Left lung (tissue), 14 donors: ENCODE measurements at places on chromosomes 5 and 9. TPM values are rescaled to one million over a fixed set of nuclear protein-coding genes. Genes with fewer than 3 reads are reported as not detected.

- peaks cover 36% of the 10 kb centered on the region for H3K4me1 ChIP-seq
- no peaks in the 10 kb centered on the region for H3K36me3 ChIP-seq
- DNase-seq, result no peak
- no peaks in the 10 kb centered on the region for H3K27me3 ChIP-seq
- H3K4me3 ChIP-seq, result no peak overlapping the region
- no peak overlapping the region for H3K27ac ChIP-seq
Observed at GRCh38 chr5:172648755-172649154, 7.7 kb downstream of the NEURL1B start.

- peaks cover 89% of the 10 kb centered on the region for H3K36me3 ChIP-seq
- no peak overlapping the region for H3K4me3 ChIP-seq
- DNase-seq, result no peak
- no peaks in the 10 kb centered on the region for H3K27me3 ChIP-seq
- H3K27ac ChIP-seq, result no peak overlapping the region
Observed at GRCh38 chr5:140671472-140672125, 1.8 kb downstream of the DND1 start.

DNA sequence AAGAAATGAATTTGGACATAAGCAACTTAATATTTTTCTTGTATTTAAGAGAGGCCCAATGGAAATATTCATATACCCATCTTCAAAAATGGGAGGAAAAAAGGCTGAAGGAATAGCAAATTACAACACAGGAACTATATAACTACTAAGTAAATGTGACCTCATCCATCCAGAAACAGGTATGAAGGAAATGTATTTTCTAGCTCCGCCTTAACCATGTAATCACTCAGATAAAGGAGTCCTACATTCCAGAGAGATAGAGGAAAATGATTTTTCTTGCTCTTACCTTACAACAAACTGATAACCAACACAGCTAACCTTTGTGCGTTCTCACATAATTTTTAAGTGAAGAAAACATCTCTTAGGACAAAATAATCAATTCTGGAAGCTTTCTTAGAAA lies 96.5 kb downstream of the NR6A1 start:
- peaks cover 6% of the 10 kb centered on the region for H3K4me1 ChIP-seq
- H3K36me3 ChIP-seq, result no peaks in the 10 kb centered on the region
- H3K27me3 ChIP-seq, result no peaks in the 10 kb centered on the region
- H3K27ac ChIP-seq, result no peak overlapping the region
- no peak for DNase-seq

Gene CFAP157
- 7.6 TPM for total RNA-seq

- H3K4me3 ChIP-seq, result no peak overlapping the region
- H3K36me3 ChIP-seq, result no peaks in the 10 kb centered on the region
- H3K27me3 ChIP-seq, result no peaks in the 10 kb centered on the region
- H3K27ac ChIP-seq, result no peak overlapping the region
- DNase-seq, result no peak
Observed at GRCh38 chr5:112479418-112479817, 60.3 kb upstream of the EPB41L4A start.

Gene DOCK2
- total RNA-seq, result 101 TPM

- no peak overlapping the region for H3K27ac ChIP-seq
- no peaks in the 10 kb centered on the region for H3K4me1 ChIP-seq
- H3K4me3 ChIP-seq, result no peak overlapping the region
- no peaks in the 10 kb centered on the region for H3K36me3 ChIP-seq
Observed at GRCh38 chr5:24226479-24226878, 418.3 kb downstream of the CDH10 start.

DNA sequence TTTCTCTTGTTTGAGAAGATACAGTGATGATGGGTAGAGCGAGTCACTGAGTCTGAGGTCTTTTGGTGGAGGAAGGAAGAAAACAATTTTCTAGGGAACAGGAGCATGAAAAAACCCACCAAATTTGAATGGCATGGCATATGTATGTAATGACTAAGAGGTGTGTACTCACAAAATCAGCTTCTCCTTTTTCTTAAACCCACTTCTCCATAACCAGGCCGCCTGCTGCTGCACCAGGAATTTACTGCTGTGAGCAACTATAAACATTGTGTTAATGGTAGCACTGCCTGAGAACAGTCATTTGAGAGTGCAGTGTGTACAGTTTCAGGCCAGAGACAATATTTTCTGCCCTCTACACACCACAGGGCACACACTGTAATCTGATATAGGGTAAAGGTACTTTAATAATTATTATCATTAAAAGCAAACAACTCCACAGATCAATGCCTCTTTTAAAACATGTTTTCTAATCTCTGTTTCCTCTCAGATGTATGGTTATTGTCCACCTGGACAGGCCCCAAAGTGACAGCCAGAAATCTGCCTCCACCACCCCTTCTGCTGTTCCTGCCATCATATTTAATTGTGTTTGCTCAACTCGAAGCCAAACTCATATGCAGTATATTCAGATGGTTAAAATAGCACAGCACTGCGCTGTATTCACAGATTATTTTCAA lies 241.6 kb downstream of the KIAA0825 start:
- no peak overlapping the region for H3K4me3 ChIP-seq
- no peaks in the 10 kb centered on the region for H3K4me1 ChIP-seq
- H3K27me3 ChIP-seq, result no peaks in the 10 kb centered on the region
- no peak overlapping the region for H3K27ac ChIP-seq

GRCh38 chr9:90925581-90926257 lies 124.1 kb downstream of the SYK start:
- H3K27me3 ChIP-seq, result no peaks in the 10 kb centered on the region
- no peaks in the 10 kb centered on the region for H3K36me3 ChIP-seq
- H3K27ac ChIP-seq, result no peak overlapping the region
- no peaks in the 10 kb centered on the region for H3K4me1 ChIP-seq
- H3K4me3 ChIP-seq, result no peak overlapping the region
- DNase-seq, result no peak
